DND-41 (cell line): ENCODE measurements at places on chromosomes 5 and 9.

DNA sequence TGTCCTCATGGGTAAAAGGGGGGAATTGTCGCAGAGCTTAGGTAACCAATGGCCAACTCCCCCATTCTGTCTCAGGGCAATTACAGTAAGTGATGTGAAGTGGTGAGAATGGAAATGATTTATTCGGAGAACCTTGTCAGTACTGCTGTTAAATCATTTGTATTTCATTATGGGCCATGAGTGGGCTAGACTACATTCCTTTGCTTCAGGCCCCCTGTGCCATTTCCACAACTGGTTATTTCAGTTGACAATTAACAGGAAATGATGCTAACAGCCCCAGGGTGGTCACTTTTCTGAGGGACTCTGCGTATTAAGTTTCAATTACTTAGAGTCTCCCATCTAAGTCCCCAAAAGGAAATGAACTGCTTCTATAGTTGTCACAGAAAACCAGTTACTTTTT lies 653.7 kb downstream of the CCDC171 start:
- DNase-seq, result no peak

GRCh38 chr5:96636594-96636993 lies 25.6 kb upstream of the CAST start:
- no peak for DNase-seq

DNA sequence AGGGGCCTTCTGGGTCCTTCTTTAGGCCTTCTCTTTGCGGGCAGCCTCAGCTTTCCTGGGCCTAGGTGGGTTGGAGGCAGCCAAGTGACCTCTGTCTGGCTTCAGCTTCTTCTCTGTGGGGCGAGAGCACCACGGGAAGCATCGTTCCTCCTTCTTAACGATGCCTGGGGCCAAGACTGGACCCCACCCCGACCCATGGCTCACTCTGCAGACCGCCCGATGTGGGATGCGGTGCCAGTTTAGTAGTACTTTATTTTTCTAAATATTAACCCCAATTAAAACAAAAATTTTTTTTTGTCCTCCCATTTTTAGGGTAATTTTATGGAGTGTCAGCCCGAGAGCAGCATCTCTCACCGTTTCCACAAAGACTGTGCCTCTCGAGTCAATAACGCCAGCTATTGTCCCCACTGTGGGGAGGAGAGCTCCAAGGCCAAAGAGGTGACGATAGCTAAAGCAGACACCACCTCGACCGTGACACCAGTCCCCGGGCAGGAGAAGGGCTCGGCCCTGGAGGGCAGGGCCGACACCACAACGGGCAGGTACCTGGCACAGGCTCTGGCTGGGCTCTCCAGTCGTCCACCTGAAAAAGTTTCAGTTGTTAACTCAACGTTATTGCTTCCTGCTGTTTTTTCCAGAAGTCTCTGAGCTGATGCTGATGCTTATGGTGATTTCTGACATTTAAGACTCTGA lies 101.1 kb upstream of the CACNA1B start:
- DNase-seq, result no peak

GRCh38 chr9:89955144-89955543 lies 350.3 kb downstream of the GADD45G start:
- no peak for DNase-seq

- no peak for DNase-seq
Observed at GRCh38 chr5:35153375-35153932, 76.8 kb downstream of the PRLR start.

GRCh38 chr5:4206127-4206526 lies 610.5 kb downstream of the IRX1 start:
- DNase-seq, result no peak

DNA sequence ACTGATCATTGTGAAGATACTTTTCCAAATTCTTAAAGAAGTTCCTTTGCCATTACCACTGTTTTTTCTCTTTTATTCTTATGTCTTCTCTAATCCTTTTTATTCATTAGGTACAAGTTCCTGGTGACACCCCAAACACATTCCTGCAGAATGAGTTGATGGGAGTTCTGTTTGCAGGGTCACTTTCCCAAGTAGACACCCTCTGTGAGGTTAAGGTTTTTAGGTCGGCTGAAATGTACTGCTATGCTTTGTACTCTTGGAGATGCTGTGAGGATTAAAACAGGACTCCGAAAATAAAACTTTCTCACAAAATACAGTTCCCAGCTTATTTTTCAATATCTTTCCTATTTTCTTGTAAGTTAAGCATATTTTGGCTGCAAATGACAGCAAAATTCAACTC lies 143.3 kb upstream of the TLE4 start:
- no peak for DNase-seq

- no peak for DNase-seq
Observed at GRCh38 chr9:100774962-100775361, 197.1 kb downstream of the CAVIN4 start.

DNA sequence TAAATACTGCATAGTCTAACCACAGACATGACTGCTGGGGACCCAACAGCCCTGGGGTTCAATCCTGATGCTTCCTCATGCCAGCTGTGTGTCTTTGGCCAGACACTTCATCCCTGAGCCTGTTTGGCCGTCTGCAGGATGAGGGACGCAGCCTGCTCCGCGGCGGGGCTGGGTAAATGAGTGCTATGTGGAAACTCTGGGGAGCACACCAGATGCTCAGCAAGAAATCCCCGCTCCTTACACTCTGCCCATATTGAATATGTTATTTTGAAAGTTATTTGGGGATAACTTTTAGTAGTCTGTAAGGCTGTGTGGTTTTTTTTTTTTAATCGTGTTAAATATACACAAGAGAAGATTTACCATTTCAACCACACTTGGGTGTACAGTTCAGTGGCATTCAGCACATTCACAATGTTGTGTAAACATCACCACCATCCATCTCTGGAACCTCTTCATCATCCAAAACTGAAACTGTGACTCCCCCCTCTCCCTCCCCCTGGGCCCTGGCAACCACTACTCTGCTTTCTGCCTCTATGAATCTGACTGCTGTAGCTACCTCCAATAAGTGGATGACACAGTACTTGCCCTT lies 42.7 kb downstream of the SH3PXD2B start:
- DNase-seq, result peak; percentile 21

- DNase-seq, result peak; percentile 30
Observed at GRCh38 chr5:81147886-81148571, 85.1 kb upstream of the CKMT2 start.

GRCh38 chr5:141780240-141780951 lies 97.8 kb downstream of the PCDH1 start:
- DNase-seq, result no peak

- DNase-seq, result no peak
Observed at GRCh38 chr9:9504869-9505268, 1107.9 kb downstream of the PTPRD start.

DNA sequence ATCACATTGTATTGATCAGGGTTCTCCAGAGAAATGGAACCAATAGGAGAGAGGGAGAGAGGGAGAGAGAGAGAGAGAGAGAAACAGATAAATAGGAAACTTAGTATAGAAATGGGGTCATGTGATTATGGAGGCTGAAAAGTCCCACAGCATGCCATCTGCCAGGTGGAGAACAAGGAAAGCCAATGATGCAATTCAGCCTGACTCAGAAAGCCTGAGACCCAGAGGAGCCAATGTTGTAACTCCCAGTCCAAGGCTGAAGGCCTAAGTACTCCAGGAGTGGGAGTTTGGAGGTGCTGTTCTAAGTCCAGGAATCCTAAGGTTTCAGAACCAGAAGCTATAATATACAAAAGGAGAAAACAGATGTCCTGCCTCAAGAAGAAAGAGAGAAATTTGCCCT lies 48.4 kb upstream of the ISOC1 start:
- DNase-seq, result no peak

DNA sequence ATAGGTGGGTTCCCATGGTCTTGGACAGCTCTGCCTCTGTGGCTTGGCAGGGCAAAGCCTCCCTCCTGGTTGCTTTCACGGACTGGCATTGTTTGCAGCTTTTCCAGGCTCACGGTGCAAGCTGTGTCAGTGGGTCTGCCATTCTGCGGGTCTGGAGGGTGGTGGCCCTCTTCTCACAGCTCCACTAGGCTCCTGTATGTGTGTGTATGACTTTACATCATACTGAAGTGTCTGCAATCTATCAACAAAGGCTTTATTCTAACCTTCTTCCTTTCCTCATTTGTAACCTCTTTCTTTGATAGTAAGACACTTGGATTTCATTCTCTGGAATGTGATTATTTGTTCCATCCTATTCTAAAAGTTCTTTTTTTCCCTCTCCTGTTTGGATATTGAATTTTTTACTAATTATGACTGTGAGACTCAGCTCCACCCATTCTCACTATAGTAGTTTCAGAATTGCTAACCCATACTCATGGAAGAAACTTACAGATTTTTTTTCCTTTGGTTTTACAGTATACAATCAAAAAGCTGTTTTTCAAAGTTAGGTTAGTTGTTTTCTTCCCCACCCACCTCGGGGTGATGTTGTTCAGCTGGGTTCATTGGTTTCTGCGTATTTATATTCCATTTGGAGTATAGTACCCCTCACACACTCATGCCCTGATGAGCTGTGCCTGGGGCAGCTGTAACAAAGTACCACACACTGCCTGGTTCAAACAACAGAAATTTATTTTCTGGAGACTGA lies 144.6 kb upstream of the OTULINL start:
- DNase-seq, result no peak

GRCh38 chr5:9653811-9654210 lies 23.7 kb upstream of the TAS2R1 start:
- DNase-seq, result no peak

DNA sequence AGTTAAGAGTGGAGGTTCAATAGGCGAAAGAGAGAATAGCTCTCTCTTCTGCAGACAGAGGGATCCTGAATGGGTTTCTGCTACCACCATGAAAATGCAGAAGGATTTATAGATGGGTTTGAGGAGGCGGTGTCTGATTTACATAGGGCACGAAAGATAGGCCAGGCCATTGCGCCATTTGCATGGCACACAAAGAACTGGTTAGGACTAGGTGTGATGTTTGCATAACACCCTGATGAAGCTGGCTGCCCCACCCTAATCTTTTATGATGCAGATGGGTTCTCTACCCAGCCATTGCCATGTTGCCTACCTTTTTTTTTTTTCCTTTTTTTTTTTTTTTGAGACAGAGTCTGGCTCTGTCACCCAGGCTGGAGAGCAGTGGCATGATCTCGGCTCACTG lies 51.4 kb upstream of the PDZD2 start:
- DNase-seq, result no peak

DNA sequence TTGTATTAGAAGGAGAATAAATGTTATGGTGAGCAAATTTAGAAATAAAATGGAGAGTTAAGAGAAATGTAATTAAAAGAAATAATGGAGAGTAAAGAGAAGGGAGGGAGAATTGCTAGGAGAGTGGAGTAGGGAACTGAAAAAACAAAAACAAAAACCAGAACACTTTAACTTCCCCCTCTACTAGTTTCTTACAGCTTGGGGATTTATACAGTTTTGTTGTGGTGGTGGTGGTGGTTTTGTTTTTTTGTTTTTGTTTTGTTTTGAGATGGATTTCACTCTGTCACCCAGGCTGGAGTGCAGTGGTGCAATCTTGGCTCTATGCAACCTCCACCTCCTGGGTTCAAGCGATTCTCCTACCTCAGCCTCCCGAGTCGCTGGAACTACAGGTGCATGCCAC lies 322.4 kb downstream of the TMEM167A start:
- DNase-seq, result no peak

DNA sequence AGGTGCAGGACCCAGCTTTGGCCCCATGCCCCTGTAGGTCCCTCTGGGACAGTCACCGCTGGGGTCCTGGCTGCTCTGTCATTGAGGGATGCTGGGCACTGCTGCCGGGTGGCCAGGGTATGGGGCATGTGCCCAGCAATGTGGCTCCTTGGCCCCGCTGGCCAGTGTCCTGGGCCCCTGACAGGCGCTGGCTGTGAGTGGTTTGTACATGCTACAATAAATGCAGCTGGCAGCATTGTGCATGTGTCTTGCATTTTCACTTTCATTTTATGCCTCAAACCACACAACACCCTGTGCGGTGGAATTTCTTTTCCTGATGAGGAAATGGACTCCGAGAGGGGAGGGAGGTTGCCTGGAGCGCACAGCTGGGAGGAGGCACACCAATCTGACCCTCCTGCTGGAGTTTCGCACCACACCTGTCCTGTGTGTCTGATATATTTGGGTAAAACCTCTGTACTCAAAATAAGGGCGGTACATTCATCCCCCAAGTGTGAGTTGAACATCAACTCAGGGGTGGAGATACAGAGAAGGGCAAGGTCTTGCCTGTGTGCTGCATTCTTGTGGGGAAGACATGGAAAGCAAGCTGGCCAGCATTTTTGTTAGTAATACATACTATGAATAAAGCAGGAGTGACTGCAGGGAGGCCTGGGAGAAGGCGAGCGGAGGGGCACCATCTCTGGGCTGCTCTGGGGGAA lies 11.7 kb downstream of the TSPAN17 start:
- DNase-seq, result peak; percentile 71

GRCh38 chr5:16492398-16493140 lies 27.0 kb upstream of the ZNF622 start:
- DNase-seq, result no peak

GRCh38 chr9:113649054-113649453 lies 185.5 kb downstream of the RGS3 start:
- no peak for DNase-seq

GRCh38 chr9:7756088-7756487 lies 43.5 kb downstream of the DMAC1 start:
- DNase-seq, result no peak

- no peak for DNase-seq
Observed at GRCh38 chr9:5492965-5493678, 17.2 kb upstream of the PDCD1LG2 start.

DNA sequence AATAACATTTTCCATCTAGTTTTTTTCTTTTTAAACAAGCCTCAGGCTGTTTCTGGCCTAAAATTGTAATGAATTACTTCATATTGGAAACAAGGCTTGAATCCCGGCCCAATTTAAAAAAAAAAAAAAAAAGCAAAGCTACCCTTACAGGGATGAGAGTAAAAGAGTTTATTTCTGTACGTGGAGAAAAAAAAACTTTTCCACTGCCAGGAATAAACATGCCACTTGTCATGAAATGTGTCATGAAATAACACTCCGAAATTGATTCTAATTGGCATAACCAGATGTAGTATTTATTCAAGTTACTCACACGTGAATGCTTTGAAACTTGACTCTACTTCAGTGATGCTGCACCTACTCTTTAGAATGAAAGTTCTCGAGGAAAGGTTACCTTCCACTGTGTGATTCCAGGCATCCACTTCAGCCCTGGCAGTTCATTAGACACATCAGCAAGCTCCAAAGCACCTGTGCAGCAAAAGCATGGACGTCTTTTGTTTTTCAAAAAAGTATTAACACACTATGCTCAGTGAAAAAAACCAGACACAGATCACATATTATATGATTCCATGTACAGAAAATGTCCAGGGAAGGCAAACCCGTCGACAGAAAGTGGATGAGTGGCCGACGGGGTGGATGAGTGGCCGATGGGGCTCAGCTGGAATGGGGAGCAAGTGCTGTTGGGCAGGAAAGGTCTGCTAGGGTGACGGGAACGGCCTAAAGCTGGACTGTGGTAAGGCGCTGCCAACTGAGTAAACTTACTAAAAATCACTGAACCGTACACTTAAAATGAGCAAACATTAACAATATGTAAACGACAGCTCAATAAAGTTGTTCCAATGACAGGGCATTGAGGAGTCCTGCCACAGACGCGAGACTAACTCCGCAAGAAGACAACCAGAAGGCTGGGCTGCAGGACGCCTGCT lies 21.2 kb downstream of the NSUN2 start:
- DNase-seq, result no peak
